T-helper 1 cell treated with Interleukin-12 subunit alpha and Interleukin-12 subunit beta and Interleukin-4 antibody, amounts not matched to agents 30 ng/mL and 1 ng/mL, for 36 hours (primary cell): ENCODE measurements at places on chromosomes 12 and 14. TPM values are rescaled to one million over a fixed set of nuclear protein-coding genes. Genes with fewer than 3 reads are reported as not detected.

C12orf42 gene
- total RNA-seq: 0.93 and 0.98 TPM in 2 replicates

FOXA1 gene
- total RNA-seq: not detected in 2 replicates

ZC3H14 gene
- total RNA-seq: 39.7 and 40.0 TPM in 2 replicates

METTL25 gene
- 9.9 and 11.7 TPM in 2 replicates for total RNA-seq

LMO3 gene
- total RNA-seq: not detected in 2 replicates

BIN2 gene
- total RNA-seq: 181 and 187 TPM in 2 replicates

CMTM5 gene
- total RNA-seq: not detected in 2 replicates

PPP1R1A gene
- not detected in 2 replicates for total RNA-seq

SMAGP gene
- total RNA-seq: 0.98 and 2.4 TPM in 2 replicates

FAM181A gene
- not detected in 2 replicates for total RNA-seq

PPM1H gene
- total RNA-seq: 0.24 TPM in 1 of 2 replicates, not detected in the other

WSCD2 gene
- not detected in 2 replicates for total RNA-seq

GAS2L3 gene
- 4.2 TPM in 2 replicates for total RNA-seq

GON7 gene
- total RNA-seq: 14.2 and 14.4 TPM in 2 replicates

TAS2R42 gene
- not detected in 2 replicates for total RNA-seq

CCDC196 gene
- not detected in 2 replicates for total RNA-seq

SRRM4 gene
- total RNA-seq: not detected in 2 replicates

ASPG gene
- not detected in 2 replicates for total RNA-seq

OTX2 gene
- total RNA-seq: not detected in 2 replicates

TMEM117 gene
- total RNA-seq: 0.51 and 1.1 TPM in 2 replicates

LRFN5 gene
- total RNA-seq: not detected in 2 replicates

DPY19L2 gene
- 0.32 and 0.56 TPM in 2 replicates for total RNA-seq
